Stimulated activated memory B cell treated with anti-CD40 and anti-IgM and Interleukin-4, amounts not matched to agents 10 μg/mL and 1 μg/mL and 100 μg/mL, for 72 hours (primary cell): ENCODE measurements at places on chromosomes 2 and 18.

- ATAC-seq, result no peak
Observed at GRCh38 chr2:88095022-88095421, 27.4 kb downstream of the SMYD1 start.

DNA sequence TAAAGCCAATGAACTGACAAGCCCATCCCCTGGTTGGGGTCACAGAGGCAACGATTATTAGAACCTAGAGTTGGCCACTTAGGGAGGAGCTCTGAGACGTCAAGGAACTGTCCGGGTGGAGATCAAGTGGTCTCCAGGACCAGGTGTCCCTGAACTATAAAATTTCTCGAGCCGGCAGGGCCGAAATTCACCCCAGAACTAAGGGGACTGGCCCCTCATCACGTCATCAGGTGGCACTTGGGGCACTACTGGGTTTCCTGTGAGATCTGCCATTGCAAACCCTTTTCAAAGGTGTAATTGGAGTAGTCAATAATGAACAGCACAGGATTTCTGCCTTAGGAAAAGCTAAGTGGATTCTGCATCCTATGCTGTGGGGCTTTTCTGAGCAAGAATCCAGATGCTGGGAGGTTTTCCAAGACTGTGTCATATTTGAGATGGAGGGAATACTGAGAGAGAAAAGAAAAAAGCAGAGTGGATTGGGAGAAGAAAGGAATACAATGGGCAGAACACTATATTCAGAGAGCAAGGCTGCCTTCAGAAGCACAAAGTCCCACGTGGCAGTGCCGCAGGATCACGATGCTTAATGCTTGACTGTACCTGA is 113.6 kb downstream of the ALPK2 start:
- no peak for ATAC-seq

- no peak for ATAC-seq
Observed at GRCh38 chr2:158381205-158381604, 75.3 kb downstream of the CCDC148 start.

DNA sequence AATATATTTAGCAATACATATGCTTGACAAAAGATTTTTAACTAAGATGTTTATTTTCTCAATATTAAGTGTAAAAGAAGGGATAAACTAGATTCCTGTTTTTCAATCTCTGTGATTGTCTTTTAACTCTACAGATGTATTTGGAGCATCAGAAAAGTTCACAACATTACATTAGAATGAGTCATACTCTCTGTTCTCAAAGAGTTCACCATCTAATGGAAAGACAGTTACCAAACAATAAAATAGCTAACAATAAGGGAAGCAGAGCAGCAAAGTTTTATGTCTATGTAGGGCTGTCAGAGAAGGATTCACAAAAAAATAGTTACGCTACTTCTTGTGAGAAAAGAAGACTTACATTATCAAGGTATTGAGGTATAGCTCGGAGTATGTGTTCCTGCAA is 109.2 kb upstream of the MAP2 start:
- no peak for ATAC-seq

GRCh38 chr2:33583194-33583938 is 15.7 kb downstream of the FAM98A start:
- ATAC-seq, result no peak

- ATAC-seq, result peak; percentile 27
Observed at GRCh38 chr18:50697509-50697908, 122.3 kb downstream of the MRO start.

GRCh38 chr2:147224070-147224469 is 620.8 kb upstream of the ACVR2A start:
- no peak for ATAC-seq

GRCh38 chr18:25423267-25423666 is 71.3 kb upstream of the ZNF521 start:
- no peak for ATAC-seq

GRCh38 chr2:44975571-44976450 is 33.4 kb downstream of the SIX2 start:
- ATAC-seq, result no peak

DNA sequence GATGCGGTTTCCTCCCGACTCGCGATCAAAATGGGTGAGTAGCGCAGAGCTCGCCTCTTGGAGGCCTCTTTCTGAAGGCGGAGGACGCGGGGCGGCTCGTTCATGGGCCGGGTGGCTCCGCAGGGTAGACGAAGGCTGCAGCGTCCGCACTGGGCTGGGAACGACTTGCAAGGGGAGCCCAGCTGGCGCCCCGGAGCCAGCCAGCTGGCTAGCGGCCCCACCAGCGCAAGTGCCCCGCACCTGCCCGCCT is 328 bp upstream of the PASK start:
- peak; percentile 27 for ATAC-seq
